T-helper 9 cell (primary cell): ENCODE measurements at places on chromosomes 3 and 15.
A peak's percentile ranks its signal among the peaks of the same experiment; 100 is the strongest.

DNA sequence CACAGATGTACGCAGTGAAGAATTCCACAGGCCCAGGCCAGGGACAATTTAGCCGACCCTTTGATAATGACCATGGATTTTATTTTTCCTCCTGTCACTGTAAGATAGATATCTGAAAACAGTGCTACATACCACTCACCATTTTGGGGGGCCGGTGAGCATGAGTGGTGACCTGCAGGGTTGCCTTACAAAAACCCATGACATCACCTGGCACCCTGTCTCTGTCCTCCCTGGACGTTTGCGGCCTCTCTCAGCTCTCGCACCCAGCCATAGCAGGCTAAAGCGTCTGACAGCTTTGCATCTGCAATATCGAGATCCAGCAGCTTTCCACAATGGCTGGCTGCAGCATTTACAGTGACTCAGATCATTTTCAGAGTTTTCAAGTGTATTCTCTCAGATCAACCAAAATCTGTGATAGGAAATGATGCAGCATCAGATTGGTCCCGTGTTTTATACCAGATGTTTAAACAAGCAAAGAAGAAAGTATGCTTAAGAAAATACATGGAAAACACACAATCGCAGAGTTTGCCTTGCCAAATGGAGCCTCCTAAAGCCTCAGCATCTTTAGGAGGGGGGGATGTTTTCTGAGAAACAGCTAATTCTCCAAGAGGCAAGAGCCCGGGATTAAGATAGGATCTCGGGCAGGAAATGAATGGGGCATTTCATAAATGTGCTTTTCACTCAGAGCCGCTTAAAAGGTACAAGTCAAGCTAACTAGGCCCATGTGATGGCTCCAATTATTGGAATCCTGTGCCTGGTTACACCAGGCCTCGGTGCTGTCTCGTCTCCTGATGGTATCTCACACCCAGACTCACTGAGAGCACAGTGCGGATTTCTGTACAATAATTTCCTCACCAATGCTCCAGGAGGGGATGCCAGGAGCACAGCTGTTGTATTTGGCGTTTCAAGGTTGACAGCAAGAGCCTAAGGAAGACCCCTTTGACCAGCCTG lies 257.3 kb downstream of the XXYLT1 start:
- DNase-seq: no peak

DNA sequence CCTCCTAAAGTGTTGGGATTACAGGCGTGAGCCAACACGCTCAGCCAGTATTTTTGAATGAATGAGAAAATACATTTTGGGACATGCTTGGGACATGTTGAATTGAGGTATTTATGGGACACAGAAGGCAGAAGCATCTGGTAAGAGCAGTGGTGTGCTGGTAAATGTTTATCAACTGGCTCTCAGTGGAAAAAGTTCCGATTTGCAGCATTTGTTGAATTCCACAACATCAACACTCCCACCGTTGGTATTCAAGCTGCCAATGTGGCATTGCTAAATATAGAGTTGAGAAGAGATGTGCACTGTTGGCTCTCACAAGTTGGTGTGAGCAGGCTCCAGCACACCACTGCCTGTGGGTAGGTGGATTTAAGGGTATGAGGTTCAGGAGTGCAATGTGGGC lies 35.8 kb upstream of the LRRFIP2 start:
- no peak for DNase-seq

DNA sequence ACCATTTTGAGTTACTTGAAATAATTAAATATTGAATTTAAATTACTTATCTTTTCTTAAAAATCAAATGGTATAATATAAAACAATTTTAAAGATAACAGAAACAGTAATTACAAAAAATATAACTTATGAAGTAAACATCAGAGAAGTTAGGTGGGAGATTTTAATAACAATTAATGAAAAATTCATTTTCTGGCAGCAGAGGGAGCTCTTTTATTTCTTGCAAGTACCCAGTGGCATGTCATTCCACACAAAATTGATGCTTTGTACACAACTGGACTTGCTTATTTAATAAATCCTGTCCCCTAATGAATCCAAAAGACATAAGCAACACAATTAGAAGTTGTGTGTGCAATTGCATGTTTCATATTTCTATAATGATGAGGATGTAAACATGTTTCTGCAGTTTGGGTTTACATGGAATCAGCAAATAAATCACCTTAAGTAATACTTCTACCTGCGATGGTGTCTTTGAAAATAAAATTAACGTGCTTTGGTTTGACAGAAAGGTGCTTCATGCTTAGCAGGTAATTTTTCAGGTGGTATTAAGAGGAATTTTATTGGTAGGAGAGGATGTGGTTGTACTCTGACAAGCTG lies 861.3 kb downstream of the ZPLD1 start:
- DNase-seq: no peak

DNA sequence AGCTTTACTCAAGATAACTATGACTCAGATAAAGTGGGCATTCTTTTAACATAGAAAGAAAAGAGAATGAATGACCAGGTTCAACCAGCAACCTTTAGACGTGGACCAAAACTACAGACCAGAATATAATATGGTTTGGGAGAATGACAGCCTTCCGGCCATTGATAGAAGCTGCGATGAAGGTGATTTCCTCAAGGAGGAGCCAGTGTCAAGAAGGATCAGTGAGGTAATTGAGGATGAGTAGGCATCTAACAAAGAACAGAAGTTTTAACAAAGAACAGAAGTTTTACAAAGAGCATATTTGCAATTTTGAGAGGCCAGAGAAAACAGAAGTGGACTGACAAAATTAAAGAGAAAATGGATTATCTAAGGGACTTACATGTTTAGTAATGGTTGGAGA lies 289.0 kb upstream of the AGTR1 start:
- no peak for DNase-seq

- DNase-seq: no peak
Measured at GRCh38 chr15:62241135-62241770, 76.2 kb upstream of the C2CD4B start.

- DNase-seq: peak; percentile 37
Measured at GRCh38 chr3:71066849-71067261, 516.7 kb downstream of the FOXP1 start.

- no peak for DNase-seq
Measured at GRCh38 chr3:44835684-44836083, 26.0 kb upstream of the TMEM42 start.

GRCh38 chr3:124156866-124157712 lies 165.2 kb upstream of the ROPN1 start:
- no peak for DNase-seq

- DNase-seq: no peak
Measured at GRCh38 chr3:21436835-21437234, 314.2 kb downstream of the ZNF385D start.

- no peak for DNase-seq
Measured at GRCh38 chr3:120443626-120444123, 7.1 kb downstream of the FSTL1 start.

GRCh38 chr3:43023746-43024145 lies 44.6 kb downstream of the GASK1A start:
- no peak for DNase-seq

- no peak for DNase-seq
Measured at GRCh38 chr3:79367803-79368202, 400.0 kb downstream of the ROBO1 start.

- no peak for DNase-seq
Measured at GRCh38 chr3:151562891-151563290, 102.0 kb upstream of the IGSF10 start.

- no peak for DNase-seq
Measured at GRCh38 chr3:42106646-42107045, 15.5 kb downstream of the TRAK1 start.

DNA sequence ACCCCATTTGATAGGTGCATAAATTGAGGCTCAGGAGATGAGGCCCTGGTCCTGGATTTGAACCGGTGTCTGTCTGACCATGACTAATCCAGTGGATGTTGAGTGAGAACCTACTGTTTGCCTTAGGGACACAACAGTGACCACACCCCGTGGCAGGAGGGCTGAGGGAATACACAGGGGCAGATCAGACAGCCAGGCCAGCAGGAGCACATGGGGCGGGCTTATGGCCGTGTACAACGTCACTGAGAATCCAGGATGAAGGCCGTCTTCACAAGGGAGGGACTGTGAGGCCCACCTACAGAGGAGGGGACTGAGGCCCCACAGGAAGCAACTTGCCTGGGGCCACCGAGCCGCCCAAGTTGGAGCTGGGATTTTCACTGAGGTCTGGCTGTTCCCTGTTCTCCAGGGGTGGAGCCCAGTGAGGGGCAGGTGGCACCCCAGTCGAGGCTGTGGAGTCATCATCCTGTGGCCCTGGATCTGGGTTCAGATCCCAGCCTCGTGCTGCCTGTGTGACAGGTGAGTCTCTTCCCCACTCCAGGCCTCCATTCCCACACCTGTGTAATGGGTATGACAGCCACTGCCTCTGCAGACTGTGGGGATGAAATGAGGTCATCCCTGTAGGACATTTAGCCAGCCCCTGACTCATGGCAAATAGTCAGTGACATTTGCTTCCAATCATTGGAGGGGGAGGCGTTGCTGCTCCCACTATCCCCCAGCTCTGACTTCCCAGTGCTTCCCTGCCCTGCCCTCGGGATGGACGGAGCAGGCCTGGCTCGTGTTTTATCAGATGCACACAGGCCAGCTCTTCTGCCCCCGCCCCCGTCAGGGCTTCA lies 6.3 kb upstream of the PLXND1 start:
- DNase-seq: no peak

GRCh38 chr3:8520816-8521403 lies 19.3 kb downstream of the LMCD1 start:
- no peak for DNase-seq

- DNase-seq: no peak
Measured at GRCh38 chr15:101191242-101191641, 60.6 kb downstream of the CHSY1 start.

DNA sequence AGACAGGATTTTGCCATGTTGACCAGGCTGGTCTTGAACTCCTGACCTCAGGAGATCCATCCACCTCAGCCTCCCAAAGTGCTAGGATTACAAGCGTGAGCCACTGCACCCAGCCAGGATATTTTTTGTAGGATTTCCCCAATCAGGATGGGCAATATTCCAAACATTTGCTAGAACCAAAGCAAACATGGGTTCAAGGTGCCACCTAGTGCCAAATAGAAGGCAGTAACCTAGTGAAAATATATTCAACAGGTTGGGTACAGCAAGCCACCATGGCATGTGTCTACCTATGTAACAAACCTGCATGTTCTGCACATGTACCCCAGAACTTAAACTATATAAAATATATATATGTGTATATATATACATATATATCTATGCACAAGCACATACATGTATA lies 185.9 kb upstream of the CADM2 start:
- DNase-seq: no peak
